ENCODE measurements at places on chromosomes 4 and X.

DNA sequence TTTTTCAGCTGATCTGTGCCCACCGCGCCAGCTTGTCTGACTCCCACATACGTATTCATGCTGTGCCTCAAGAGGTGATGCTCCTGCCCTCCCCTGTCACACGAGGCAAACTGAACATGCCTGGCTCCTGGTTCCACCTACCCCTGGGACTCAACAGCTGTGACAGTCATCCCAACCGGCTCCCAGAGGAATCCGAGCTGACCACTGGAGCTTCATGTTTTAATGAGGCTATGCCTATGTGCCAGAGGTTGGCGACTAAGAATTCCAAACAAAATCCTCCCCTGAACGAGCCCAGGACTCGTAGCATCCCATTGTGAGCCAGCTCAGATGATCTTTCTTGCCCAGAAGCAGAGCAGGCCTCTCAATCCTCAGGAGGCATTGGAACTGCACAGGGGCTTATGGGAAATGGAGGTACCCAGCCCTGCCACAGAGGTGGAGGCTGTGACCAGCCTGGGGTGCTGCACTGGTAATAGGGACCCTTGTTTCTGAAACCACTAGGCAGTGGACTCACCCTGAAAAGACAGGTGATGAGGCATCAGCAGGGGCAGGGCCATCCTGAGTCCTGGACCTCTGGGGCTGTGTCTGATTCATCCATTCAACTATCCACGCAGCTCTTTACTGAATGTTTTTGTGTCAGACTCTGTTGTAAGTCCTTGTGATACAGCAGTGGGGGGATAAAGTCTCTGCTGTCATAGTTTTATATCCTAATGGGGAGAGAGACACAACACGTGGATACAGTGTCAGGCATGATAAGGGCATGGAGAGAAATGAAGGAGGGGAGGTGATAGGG is 325.0 kb downstream of the EVC2 start:
- no peak for DNase-seq

DNA sequence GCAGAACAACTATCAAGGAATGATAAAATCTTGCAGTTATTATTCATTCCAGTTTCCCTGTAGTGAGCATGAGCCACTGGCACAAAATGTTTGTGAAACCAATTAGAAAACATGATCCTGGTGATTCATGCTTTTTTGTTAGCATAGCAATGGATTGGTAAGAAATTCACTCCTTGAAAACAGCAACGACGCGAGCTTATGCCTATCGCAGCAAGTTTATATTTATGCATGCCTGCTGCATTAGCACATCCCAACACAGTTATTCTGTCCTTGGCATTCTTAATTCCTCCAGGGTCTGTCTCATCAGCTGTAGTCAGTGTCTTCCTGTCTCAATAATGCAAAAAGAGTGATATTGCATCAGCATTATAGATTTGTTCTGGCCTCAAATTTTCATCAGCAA is 975.9 kb downstream of the STIM2 start:
- DNase-seq: no peak

DNA sequence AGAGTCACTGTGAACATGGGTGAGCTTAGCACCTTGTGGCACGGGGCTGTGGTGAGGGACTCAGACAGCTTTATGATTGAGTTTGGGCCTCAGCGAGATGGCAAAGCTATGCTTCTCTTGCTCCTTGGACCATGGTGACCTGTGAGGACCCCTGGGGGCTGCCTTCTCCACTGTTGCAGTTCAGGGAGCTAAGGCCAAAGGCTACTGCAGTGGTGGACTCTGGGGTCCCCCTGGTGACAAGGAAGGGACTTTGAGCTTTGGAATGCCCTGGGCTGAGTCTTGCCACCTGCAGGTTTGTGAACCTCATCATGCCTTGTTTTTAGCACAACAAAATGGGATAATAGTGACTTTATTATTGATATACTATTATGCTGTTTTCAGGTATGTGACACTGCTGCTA is 36.5 kb downstream of the TBL1X start:
- DNase-seq: no peak

DNA sequence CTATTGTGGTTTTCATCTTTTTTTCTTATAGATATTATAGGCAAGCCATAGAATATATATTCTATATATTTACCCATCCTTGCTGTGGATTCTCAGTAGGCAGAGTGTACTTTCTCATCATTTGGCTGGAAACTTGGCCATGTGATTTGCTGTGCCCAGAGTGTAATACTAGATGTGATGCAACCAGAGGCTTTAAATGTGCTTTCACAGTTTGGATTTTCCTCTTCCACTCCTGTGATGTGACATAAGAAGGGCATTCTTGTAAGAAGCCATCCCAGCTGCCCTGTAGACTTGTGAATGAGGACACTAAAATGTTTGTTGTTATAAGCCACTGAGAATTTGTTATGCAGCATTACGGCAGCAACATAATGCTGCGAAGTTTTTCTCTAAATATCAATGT is 10.4 kb upstream of the HPGDS start:
- DNase-seq: no peak

DNA sequence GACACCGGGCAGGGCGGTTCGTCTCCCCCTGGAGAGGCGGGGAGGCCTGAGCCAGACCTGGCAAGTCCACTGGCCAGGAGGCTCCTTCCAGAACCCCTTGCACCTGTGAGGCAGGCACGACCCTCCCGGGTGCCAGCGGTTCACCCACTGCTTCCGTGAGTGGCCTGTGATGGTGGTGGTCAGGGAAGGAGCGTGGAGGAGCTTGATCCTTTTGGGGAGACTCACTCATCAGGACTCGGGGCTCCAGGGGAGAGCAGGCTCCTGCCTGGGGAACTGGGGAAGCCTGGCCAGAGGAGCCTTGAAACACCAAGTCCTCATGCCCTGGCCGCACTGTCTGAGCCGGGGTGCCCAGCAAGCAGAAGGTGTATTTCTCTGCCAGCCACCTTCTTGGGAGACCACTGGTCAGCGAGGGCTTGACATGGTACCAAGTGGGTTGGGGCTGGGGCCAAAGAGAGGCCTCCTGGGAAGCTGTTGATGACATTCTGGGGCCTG is 860 bp downstream of the FAM50A start:
- DNase-seq: no peak

DNA sequence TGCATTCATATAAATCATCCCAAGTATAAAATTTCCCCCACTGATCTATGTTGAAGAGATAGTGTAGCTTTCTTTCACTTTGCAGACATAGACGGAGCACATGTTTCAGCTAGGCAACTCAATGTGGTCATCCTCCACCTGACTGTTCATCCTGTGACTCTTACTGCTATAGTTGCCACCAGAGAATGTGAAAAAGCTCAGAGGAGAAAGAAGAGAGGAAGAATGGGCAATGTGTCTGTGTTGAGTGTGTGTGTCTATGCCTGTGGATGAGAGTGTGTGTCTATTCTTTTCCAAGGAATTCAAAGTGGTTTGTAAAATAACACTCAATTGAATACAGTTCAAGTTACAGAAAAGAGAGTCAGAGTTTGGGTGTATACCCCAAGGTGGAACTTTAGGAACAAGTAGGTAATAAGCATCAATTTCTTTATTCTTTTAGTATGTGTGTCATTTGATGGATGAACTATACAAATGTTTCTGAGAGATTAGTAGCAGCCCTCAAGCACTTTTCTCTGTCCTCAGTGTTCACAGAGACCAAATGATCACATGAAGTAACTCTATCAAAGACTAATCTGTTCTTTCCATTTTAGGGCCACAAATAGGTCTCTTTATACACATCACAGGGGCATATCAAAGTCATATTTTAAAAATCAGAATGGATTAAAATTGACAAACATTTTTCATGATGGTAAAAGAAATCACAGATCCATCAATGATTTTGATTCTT is 2.3 kb downstream of the SNCA start:
- DNase-seq: no peak

DNA sequence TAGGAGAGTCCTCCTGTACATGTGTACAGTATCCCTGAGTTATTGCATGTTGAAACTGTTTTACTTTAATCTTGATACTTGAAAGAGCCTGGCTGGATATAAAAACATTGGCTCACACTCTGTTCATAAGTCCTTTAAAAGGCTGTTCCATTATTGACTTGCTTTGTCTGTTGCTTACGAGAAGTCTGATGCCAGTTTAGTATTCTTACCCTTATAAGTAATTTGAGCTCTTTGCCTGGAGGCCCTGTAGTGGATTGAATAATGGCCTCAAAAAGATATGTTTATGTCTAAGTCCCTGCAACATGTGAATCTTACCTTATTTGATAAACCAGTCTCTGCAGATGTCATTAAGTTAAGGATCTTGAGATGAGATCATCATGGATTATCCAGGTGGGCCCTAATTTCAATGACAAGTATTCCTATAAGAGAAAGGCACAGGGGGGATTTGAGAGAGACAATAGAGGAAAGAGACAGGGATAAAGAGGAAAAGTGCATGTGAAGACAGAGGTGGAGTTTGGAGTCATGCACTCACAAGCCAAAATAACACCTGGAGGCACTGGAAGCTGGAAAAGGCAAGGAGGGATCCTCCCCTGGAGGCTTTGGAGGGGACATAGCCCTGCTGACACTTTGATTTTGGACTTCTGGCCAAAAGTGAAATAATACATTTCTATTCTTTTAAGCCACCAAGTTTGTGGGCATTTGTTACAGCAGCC is 98.1 kb downstream of the IRF2 start:
- no peak for DNase-seq

DNA sequence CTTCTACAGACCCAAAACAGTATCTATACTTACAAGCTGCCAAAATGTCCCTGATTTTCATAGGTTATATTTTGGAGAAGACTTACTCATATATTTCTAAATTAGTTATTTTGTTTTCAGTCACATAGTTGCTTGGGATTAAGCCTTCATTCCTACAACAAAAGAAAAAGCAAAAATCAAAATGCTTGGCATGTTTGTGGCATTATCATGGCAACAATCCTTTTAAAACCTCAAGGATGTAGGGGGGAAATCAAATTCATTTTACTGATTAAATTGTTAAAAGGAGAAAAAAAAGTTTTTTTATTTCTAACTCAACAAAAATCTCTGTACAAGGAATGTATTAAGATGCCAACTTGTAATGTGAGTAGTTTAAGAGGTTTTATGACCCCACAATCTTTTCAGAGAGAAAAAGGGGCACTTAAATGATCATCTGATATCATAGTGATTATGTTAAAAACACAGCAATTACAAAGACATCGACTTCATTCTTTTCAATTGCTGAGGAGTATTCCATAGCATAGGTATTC is 23.5 kb downstream of the TXK start:
- no peak for DNase-seq

- no peak for DNase-seq
Observed at GRCh38 chr4:20283039-20283438, 31.3 kb downstream of the SLIT2 start.

DNA sequence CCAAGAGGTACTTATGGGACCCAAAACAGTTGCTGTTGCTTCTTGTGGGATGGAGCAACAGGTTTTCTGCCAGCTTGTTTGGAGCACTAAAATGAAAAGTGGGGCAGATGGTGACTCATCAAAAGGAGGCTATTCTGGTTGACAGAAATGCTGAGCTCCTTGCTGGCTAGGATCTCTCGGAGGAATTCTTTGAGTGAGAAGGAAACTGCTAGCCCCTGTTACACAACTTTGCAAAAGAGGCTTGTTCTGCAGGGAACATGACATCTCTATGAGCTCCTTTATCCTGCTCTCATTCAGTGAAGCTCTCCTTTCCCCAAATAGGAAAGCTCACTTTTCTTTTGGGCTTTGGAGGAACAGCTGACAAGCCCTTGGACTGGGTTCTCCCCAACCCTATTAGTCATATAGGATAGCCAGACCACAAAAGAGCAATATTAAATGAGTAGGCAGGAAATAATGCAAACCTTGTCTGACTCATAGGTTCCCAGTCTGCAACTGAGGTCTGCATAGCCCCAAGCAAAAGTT is 108.3 kb downstream of the CDS1 start:
- DNase-seq: peak; percentile 90

GRCh38 chr4:149513081-149513480 is 302.6 kb downstream of the IQCM start:
- no peak for DNase-seq

GRCh38 chr4:36601864-36602495 is 320.6 kb downstream of the DTHD1 start:
- DNase-seq: no peak

- no peak for DNase-seq
Observed at GRCh38 chr4:2301225-2301642, 39.3 kb upstream of the MXD4 start.

- DNase-seq: no peak
Observed at GRCh38 chr4:55440786-55441185, 45.0 kb downstream of the TMEM165 start.

GRCh38 chrX:2351999-2352995 is 148.5 kb downstream of the DHRSX start:
- peak; percentile 99 for DNase-seq

DNA sequence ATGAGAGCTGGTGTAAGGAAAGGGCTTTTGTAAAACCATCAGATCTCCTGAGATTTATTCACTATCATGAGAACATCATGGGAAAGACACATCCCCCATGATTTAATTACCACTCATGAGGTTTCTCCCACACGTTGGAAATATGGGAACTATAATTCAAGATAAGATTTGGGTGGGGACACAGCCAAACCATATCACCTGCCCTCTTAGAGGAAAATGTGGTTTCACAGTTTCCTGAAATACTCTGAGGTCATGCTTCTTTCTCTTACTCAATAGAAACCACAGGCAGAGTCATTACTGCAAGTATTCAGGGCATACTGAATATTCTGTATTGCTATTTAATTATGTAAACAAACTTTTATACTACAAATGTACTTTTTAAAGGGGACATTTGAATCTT is 1453.3 kb downstream of the PCDH18 start:
- no peak for DNase-seq

DNA sequence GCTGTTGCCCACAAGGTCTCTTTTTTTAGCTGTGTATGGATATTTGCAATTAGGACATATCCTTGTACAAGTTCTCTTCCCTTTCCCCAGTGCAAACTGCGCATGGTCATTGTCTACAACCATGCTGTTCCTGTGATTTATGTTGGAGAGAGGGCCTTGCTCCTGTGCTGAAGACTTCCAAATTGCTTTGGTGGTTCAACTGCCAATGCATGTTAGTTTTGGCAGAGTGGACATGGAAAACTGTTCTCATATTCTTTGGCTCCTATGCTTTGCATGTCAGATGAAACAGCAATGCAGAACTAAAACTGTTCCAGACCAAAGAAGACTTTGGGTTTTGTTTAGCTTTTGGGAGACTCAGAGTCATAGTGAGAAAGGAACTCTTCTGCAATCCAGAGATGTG is 148.8 kb upstream of the EDNRA start:
- DNase-seq: no peak

DNA sequence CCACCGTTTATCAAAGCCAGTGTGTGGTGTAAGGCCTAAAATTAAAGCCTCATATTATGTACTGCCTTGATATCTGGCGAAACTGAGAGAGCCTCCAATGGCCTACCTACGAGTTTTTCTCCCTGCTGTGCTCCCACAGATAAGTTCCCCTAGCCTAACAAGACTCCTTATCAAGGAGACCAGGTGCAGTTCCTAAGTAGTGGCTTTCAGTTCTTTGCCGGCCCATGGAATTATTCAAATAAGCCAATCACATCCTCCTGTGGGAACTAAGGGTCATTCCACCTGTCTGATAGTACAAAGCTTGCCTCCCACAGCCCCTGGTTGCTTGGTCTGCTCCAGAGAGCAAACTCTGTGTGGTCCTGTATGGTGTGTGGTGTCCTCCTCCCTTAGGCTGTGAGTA is 99.8 kb upstream of the TEX13C start:
- DNase-seq: no peak

Measured in HCEC 1CT (cell line).